Osteoblast (primary cell): ENCODE measurements at places on chromosomes 7 and 10. TPM values are rescaled to one million over a fixed set of nuclear protein-coding genes. Genes with fewer than 3 reads are reported as not detected.
A peak's percentile ranks its signal among the peaks of the same experiment; 100 is the strongest.

DNA sequence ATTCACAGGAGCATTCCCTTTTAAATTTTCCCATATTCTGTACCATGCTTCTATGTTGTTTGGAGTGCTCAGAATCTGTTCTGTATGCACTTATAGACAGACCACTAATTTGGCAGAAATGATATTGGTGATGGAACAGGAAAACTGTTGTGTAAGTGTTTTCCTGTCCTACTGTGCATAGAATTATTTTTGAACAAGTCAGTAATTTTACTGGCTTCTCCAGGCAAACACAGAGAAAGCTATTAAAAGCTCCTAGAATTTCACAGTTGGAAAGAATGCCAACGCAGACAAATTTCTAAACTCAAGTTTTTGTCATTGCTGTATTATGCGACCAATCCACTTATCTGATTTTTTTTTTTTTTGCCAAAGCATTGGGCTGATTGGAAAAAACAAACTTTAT, 55.7 kb downstream of the ANKMY2 start:
- no peak for DNase-seq

DNA sequence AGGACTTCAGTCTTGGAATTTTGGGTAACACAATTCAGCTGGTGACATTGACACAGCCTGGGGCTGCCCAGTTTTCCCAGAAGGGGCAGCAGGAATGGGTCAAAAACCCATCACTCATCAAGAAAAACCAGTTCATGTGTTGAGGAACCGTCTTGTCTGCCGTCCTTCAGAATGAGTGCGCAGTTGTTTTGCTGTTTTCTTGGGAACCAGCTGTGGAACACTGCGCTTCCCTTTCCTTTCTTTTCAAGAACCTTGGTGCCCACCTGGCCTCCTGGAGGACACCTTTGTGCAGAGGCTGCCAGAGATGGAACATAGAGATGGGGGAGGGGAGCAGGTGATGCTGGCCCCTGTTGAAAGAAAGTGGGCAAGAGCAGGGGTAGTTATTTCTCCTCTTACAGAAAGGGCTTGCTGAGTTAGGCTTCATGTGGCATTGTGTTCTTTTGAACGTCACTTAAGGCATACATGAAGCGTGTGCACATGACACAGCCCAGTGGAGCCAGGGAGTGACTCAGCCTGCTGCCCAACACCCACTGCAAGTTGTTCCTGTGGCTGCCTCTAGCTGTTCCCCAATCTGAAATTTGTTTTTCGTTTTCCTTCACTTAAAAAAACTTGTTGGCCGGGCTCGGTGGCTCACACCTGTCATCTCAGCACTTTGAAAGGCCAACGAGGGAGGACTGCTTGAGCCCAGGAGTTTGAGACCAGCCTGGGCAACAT, 87.4 kb upstream of the TNS3 start:
- DNase-seq = peak; percentile 95

GRCh38 chr10:54903745-54904144, 102.7 kb upstream of the PCDH15 start:
- DNase-seq = no peak

DNA sequence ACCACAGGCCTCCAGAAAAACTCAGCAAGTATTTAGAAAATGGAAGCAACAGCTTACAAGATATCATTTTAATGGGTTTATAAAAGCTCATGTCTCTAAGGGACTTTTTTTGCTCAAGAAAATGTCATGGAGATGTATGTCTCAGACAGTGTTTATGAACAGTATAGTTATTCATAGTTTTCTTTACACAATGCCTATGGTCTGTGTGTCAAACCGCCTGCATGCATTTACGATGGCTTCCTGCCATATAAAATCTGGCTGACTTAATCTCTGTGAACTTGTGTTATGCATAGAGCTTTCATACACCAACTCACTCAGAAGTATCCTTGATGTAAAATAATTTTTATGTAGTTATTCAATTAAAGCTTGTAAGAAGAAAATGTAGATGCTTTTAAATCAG, 1314.2 kb upstream of the LRRTM3 start:
- DNase-seq = no peak

DNA sequence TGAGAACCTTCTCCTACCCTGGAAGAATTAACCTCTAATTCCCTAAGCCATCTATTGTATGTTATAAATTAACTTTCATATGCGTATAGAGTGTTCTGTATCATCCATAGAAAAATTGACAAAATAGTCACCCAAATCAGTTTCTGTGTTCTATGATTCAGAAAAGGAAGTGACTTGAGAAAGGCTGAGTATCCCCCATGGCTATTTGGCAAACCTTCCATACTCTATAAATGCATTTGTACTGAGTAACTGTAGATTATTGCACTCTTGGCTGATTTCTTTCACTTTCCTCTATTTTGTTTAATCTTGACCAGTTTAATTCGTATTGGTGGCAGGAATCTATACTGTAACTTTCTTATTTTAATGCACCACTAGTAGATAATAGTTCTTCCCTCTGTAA, 182.2 kb downstream of the HTR7 start:
- DNase-seq = no peak

DNA sequence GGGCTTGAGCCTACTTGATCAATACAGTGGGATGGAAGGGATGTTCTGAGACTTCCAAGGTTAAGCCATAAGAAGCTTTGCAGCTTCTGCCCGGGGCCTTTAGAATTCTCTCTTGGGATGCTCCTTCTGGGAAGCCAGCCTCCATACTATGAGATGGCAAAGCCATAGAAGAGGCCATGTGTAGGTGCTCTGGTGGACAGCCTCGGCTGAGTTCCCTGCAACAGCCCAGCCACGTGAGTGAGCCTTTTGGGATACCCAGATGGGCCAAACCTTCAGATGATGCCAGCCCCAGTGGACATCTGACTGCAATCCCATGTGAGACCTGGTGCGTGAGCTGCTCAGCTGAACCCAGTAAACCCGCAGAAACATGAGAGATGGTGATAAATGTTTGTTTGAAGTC, 370.6 kb downstream of the RPS24 start:
- no peak for DNase-seq

DNA sequence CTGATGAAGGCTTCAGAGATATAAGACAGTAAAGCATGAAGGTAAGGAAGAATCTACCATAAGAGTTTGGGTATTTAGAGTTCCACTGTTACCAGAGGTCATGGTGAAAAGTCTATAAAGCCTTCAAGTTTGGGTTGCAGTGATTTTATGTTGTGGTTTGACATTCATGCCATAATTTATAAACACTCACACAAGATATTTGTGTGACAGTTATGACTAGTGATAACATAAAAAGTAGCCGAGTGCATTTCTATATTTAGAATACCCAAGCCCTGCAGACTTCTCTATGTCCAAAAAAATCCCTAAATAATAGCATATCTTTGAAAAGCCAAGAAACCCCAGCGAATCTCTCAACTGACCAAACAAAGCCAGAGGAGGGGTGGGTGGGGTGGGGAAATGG, 229.9 kb downstream of the CXCL12 start:
- no peak for DNase-seq

DNA sequence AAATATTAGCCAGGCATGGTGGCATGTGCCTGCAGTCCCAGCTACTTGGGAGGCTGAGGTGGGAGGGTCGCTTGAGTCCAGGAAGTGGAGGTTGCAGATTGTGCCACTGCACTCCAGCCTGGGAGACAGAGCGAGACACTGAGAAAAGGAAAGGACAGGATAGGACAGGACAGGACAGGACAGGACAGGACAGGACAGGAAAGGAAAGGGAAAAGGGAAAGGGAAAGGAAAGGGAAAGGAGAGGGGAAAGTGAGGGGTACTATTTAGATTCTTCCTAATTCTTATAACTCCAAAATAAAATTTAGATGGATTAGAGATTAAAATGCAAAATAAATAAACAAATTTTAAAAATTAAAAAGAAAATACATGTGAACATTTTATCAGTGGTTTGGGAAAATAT, 58.7 kb downstream of the PIK3AP1 start:
- no peak for DNase-seq

DNA sequence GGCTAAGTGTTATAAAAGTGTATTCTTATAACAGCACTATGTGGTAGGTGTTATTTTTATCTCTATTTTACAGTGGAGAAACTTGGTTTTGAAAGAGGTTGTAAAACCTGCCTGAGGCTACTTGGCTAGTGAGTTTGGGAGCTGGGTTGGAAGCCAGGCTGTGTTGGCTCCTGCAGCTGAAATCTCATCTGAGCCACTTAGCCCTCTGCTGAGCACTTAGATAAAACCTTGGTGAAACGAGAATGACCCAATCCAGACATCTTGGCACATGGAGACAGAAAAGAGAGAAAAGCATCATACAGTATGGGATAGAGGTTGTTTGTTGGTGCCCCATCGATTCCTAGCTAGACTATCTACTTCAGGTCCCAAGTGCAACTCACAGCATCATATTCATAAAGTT, 37.4 kb downstream of the BLNK start:
- DNase-seq = no peak

GRCh38 chr7:101814991-101815825, 2.2 kb upstream of the CUX1 start:
- peak; percentile 96 for DNase-seq

- peak; percentile 92 for DNase-seq
These were observed 5.7 kb downstream of the TNS3 start for GRCh38 chr7:47576031-47576865.

DNA sequence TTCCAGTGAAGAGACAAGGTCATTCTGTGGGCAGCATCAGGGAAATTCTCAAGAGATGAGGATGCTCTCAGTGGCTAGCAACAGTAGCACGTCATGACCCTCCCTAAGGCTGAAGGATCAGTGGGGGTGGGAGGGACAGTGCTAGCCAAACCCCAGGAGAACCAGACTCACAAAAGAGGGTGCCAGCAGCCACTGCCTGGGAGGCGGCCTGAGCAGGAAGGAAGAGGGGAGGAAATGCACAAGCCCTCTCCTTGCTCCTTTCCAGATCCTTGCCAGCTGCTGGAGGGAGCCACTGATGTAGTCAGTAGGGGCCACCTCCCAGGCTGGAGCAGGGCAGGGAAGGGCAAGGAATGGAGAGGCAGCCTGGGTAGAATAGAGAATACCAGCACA, 302.7 kb downstream of the RPS24 start:
- peak; percentile 93 for DNase-seq

DNA sequence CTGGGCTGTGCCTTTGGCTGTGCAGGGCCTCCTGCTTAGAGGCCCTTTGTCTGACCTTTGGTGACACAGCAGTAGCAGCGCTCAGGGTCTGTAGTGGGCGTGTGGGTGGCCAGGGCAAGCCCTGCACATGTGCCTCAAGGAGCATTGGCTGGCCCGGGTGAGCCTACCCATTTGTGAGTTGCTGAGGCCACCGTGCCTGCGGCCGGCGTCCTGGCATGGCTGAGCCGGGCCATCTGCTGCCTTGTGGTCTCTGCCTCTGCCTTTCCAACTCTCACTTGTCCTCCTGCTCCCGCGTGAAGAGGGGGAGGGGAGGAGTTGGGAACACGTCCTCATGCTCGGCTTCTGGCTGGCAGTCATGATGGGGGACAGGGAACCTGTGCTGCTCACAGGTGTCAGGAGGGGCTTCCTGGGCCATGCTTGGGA, 9.2 kb upstream of the ORAI2 start:
- no peak for DNase-seq

DNA sequence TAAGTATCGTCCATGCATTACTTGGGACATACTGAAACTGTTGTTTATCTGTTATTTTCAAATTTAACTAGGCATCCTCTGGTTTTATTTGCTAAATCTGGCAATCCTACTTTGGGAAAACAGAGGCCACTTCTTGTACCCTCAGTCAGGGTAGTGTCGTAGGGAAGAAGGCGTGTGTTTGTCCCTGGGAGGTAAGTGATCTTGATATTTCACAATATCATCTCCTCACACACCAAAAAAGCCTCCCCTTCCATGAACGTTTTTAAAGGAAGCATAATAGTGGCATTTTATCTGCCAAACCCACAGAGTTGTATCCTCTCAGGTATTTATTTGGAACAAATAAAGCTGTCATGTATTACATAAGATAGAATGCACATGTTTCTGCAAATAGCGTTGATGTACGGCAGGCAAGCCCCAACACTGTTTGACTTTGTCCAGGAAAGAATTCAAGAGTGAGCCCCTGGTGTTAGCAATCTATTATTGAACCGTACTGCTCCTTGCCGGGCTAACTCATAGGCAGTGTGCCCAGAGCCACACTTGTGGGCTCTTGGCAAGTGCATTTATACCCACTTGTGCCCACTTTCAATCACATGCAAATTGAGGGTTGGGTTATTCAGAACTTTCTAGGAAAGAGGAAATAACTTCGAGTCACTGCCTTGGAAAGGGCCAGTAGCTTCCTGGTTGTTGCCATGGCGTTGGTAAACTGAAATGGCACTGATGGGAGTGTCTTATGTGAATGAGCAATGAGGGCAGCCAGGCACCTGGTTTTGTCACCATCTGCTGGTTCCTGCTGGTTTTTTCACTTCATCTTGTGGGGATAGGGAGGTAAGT, 266.0 kb downstream of the USP6NL start:
- DNase-seq = no peak

DNA sequence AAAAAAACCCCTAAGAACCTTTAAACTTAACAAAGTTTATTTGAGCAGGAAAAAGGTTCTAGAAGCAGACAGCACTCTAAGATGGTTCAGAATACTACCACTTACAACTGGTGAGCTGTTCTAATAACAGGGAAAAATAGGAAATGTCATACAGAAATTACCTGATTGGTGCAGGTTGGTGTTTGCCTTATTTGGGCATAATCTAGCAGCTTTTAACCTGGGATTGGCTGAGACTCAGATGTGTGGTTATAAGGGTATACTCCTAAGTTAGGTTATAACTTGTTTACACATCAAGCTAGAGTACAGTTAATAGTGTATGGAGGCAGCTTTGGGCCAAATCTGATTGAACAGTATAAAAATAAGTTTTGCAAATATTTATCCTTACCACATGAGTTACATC, 59.8 kb downstream of the MAPK8 start:
- no peak for DNase-seq

HOXA7 gene
- total RNA-seq = 3.6 and 4.4 TPM in 2 replicates

CDH23 gene
- under 0.01 and 0.36 TPM in 2 replicates for total RNA-seq
